ENCODE measurements at places on chromosomes 6 and 20.
A peak's percentile ranks its signal among the peaks of the same experiment; 100 is the strongest.

DNA sequence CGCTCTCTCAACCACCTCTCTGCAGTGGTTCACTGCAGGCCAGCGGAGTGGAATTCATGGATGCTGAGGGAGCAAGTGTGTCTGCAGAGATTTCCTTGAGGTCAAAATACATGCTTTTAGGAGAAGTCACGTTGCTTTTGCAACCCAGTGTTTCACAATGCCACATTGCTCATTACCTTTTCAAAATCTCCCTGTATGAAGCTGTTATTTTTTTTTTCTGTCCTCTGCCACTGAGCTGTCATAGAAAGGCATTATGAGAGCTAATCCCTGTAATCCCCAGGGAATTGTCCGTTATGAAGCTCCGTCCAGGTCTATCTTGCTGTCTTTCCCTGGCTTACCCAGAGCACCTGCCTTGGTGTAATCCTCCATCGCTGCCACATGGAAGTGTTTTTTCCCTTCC lies 60.5 kb upstream of the SLC22A23 start:
- DNase-seq, result peak; percentile 95

DNA sequence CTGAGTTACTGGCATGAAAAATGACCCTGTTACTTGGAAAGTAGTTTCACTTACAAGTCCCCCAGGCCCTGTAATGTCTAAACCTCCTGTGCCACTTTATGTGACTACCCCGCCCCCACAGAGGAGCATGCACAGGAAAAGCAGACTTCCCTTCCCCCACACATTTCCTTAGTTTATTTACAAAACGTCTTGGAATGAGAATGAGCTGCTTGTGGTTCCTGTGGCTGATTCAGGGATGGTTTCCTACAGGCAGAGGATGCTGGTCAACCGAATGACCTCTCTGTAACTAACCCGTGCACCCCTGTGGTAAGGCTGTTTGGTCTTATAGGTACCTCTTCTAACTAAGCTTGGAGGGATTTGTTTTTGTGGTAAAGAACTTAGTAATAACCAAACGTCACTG lies 28.5 kb downstream of the RSPO3 start:
- peak; percentile 94 for DNase-seq

- DNase-seq, result no peak
Observed at GRCh38 chr20:57747861-57748481, 38.2 kb upstream of the PMEPA1 start.

GRCh38 chr20:20034486-20034885 lies 17.3 kb downstream of the NAA20 start:
- no peak for DNase-seq

DNA sequence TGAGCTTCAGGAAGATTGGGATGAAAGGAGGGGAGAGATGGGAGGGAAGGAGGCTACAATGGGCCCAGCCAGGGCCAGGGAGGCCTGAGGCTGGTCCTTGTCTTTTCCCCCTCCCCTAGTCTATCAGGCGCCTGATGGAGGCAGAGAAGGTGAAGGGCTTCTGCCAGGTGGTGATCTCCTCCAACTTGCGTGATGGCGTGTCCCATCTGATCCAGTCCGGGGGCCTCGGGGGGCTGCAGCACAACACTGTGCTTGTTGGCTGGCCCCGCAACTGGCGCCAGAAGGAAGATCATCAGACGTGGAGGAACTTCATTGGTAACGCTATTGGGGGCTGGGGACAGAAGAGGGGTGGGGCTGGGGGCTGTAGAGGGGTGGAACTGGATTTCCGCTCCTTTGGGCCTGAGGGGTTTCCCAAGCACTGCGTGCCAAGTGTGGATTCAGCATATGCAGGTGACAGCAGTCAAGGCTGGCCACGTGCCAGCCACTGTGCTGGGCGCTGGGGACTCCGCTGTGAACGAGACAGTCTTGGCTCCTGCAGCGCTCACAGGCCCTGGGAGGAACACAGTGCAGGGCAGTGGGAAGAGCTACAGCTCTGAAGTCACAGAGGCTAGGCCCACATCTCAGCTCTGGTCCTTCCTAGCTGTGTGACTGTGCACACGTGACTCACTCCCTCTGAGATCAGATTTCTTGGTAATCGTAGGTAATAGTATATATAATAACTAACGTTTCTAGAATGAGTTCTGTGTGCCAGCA lies 22.7 kb downstream of the SLC12A5 start:
- no peak for DNase-seq

- DNase-seq, result no peak
Observed at GRCh38 chr6:130136798-130137197, 86.0 kb downstream of the SAMD3 start.

- peak; percentile 48 for DNase-seq
Observed at GRCh38 chr6:122845916-122846612, 57.0 kb downstream of the SMPDL3A start.

DNA sequence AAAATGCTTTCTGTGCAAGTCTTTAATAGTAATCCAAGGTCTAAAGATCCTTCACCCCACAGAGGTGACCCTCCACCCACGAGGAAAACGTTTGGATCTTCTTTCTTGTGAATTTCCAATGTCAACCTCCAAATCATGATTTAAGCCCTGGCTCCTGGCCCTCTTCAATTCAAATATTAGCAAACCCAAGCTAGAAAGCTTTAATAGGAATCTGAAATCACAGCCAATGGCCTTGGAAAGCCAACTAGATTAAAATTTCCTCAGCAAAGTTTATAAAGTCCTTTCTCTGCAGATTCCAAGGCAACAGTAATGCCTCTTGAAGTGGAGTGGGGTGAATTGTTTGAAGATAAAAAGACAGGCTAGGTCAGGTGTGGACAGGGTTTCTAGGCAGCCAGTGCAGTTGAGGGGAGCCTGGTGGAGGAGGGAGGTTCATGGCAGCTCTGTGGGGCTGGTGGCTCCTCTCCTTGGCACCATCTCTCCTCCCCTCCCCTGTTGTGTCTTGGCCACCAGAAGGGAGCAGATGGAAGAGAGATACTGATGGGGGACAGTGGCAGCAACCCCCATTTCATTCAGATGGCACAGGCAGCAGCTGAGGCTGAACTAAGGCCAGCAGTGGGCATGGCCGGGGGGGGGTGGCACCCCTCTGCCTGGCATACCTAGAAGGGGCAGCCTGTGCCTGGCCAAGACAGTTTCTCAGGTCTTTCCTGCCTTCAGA lies 12.0 kb upstream of the UQCC2 start:
- DNase-seq, result no peak

DNA sequence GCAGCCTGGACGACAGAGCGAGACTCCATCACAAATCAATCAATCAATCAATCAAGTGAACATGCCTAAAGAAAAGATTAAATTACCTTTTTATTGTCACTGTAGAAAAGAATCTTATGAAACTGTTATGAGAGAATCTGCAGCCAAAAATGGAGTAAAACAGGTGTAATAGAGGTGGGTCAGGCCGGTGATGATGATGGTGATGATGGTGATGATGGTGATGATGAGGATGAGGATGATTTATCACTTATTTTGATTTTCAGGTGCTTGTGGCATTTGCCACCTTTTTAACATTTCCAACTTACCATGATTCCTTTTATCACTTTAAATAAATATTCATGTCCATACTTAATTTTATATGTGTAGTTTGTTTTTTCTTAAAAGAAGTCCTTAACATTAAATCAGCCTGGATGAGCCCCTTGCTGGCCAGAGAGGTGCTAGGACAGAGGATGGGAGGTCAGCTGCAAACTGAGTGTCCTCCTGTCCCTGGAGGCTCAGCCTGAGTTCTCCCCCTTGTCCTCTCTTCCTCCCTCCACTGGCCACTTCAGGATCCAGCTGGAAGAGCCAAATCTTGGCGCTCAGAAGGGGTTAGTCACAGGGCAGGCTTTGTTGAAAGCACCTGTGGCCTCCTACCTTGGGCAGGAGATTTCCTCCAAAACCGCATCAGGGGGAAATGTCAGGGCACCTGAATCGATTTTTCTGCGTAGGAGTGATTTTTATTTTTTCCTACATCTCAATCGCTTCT lies 32.6 kb downstream of the SLC2A10 start:
- DNase-seq, result no peak
